ENCODE measurements at places on chromosomes 5 and 9. TPM values are rescaled to one million over a fixed set of nuclear protein-coding genes. Genes with fewer than 3 reads are reported as not detected.

- no peak for DNase-seq
Observed at GRCh38 chr5:161535762-161536161, 10.8 kb downstream of the GABRB2 start.

DNA sequence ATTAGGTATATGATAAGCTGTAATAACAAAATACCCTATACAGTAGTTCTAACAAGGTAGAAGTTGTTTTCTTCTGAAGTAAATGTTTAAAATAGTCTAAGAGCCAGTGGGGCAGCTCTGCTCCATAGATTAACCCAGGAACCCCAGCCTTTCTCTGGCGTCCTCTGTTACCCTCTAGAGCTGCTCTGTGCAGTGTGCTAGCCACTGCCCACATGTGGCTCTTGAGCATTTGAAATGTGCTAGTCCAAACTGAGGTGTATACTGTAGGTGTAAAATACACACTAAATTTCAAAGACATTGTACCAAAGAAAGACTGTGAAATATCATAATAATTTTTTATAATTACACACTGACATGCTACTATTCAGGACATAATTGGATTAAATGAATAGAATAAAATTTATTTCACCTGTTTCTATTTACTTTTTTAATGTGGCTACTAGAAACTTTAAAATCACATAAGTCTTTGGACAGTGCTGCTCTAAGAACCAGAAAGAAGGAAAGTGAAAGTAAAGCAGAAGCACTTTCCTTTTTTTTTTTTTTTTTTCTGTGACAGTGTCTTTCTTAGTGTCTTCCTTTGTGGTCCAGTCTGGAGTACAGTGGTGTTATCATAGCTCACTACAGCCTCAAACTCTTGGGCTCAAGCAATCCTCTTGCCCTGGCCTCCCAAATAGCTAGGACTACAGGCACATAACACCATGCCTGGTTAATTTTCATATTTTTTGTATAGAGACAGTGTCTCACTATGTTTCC lies 39.3 kb downstream of the RAI14 start:
- no peak for DNase-seq

DNA sequence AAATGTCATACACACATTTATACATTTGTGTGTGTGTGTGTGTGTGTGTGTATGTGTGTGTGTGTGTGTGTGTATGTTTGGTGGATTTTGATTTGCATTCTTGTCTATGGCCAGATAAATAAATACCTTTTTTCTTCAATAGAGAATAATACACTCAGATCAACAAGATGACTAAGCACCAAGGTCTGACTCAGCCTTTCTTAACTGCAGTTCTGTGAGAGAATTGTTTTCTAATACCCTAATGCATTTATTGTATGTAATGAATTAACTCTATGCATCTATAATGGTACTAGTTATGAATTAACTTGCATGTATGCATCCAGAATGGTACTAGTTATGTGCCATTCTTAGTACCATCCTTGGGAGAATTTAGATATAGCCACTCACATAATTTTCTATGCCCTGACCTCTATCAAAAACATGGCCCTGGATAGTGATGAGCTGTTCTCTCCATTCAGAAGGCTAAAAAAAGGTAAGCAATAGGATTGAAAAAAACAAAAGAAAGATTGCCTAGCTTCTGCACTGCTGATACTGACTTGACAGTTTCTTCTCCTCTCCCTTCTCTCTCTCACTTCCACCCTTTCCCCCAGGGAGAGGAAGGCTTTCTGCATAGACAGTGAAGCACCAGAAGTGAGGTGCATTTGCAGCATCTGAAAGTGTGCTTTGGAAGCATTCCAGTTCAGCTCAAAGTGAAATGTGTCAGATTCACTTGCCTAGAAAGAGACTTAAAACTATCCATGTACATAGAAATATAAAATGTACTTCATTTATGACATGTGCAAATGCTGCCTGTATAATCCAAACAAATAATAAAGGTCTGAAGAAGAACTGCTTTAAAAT lies 55.1 kb upstream of the CCDC112 start:
- DNase-seq = no peak

GRCh38 chr5:109191153-109191558 lies 218.6 kb downstream of the PJA2 start:
- DNase-seq = no peak

The NIPAL4 gene
- not detected for total RNA-seq

DNA sequence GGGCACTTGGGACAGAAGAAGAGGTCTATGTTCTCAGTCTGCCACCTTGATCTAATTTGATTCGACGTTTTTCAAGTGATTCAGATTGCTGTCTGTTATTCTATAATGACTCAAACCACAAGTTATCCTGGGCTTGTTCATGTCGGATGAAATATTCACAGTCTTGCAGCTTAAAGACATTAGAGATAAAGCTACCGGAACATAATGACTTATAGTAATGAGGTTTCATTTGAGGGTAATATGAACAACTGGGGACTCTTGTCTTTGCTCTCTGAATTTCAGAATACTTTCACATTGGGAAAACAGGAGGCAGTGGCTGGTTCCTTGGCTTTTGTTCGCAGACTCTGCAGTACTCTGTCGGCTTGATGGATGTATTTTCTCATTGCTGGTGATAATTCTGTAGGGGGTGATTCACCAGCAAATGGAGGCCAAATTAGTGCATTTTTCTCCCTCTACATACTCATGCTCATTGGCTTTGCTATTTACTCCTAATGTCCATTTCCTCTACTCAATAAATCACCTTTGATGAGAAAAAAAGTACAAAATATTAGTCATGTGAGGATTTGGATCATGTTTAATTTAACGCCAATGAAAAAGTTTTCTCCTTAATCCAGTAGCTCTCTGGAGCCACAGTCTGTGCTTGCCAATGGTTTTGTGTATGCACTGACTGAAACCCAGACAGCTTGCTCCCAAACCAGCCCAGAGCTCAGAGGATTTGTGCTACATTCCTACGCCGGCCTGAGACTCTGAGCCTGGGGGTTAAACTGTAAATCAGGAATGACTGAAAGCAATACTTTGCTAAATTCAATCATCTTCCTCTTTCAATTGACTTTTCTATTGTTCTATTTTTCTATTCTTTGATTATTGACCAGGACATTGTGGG lies 154.7 kb upstream of the ANKH start:
- no peak for DNase-seq

GRCh38 chr5:159933531-159934485 lies 17.5 kb downstream of the ADRA1B start:
- no peak for DNase-seq

The NMUR2 gene
- total RNA-seq = not detected

- DNase-seq = no peak
Observed at GRCh38 chr5:575636-576035, 36.5 kb upstream of the CEP72 start.

GRCh38 chr5:107517185-107518033 lies 153.3 kb downstream of the EFNA5 start:
- DNase-seq = no peak
